GM12892 (cell line): ENCODE measurements at places on chromosomes 5 and 9.

GRCh38 chr9:33452828-33453271 lies 5.5 kb upstream of the AQP3 start:
- no peak for DNase-seq

DNA sequence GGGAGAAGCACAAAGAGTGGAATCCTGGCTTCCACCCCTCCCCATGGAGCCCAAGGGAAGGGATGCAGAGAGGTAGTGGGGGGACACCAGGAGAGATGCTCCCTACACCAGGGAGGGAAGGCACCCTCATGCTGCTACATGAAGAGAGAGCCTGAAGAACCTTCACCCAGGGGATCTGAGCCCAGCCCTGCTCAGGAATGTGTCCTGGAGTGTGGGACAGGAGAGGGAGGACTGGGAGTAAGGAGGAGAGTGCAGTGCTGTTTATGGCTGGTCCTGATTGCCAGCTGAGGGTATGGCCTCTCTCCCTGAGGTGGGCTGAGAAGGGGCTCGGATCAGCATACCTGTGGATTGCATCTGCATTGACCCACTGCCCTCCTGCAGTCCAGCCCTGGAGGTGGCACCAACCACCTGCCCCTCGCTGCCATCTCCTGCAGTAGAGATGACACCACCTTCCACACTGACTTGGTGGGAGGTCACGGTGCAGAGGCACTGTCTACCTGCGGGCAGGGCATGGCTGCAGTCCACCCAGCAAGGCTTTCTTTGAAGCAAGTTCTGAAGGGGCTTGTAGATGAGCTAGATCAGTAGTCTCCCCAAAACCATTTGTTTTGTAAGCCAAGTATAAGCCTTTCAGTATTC lies 114.9 kb upstream of the SLC25A48 start:
- DNase-seq = no peak

DNA sequence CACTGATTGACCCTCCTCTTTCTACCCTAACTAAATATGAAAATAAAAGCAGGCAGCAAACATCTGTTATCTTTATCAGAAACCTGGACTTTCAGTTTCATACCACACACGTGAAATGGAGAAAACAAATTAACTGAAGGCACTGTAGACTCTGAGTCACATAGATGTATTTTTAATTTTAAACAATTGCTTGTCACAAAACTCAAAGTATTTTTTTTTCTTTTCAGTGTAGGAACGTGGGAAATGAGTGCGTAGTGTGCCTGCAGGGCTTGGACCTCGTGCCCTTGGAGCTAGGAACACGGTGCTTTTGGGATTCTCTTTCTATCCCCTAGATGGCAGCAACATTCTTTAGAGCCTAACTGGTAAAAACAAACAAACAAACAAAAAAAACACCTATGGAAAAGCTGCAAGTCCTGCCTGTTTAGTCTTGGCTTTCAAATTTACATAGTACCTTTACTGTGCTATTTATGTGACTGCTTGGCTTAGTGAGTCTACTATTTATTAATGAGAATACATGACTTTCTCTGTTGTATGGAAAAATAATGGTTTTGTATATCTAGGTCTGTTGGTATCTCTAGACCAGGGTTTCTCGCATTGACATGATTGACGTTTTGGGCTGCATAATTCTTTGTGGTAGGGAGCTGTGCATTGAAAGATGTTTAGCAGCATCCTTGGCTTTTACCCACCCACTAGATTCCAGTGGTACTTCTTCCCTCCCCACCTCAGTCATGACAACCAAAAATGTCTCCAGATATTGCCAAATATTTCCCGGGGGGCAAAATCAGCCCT lies 16.8 kb upstream of the ACTBL2 start:
- no peak for DNase-seq

- no peak for DNase-seq
Observed at GRCh38 chr9:10026443-10026984, 586.3 kb downstream of the PTPRD start.

GRCh38 chr9:88775037-88775471 lies 216.2 kb upstream of the S1PR3 start:
- no peak for DNase-seq

GRCh38 chr9:130477564-130477963 lies 32.8 kb downstream of the ASS1 start:
- no peak for DNase-seq

DNA sequence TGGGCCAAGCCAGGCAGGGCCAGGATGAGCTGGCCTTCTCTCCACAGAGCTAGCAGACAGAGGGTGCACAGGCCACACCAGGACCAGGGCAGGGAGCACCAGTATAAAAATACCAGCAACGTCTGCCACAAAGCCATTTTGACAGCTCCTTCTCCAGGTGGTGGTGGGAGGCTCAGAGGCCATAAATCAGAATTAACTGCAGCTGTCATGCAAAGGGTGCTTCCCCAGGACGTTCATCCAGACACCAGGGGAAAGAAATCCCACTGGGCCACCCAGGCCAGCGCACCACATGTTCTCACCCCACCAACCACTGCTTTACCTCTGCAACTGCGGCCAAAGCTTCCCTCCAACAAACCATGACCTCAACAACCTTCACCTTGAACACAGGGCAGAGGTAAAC lies 403.7 kb upstream of the TRPC7 start:
- no peak for DNase-seq

DNA sequence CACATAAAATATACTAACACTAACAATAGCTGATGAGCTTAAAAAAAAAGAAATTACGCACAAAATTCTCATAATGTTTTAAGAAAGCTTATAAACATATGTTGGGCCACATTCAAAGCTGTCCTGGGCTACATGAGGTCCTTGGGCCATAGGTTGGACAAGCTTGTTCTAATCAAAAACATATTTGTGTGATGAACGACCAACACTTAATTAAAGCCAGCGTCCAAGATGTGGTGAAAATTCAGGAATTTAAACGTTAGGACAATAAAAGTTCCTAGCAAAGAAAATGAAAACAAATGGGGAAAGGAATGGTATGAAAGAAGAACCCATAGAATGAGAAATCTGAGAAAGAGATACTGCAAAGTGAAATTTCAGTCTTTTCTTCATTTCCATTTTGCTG lies 429.6 kb upstream of the DMAC1 start:
- DNase-seq = no peak

GRCh38 chr9:98556511-98556910 lies 152.2 kb downstream of the GABBR2 start:
- no peak for DNase-seq

GRCh38 chr9:137045294-137046087 lies 486 bp downstream of the NPDC1 start:
- DNase-seq = no peak

DNA sequence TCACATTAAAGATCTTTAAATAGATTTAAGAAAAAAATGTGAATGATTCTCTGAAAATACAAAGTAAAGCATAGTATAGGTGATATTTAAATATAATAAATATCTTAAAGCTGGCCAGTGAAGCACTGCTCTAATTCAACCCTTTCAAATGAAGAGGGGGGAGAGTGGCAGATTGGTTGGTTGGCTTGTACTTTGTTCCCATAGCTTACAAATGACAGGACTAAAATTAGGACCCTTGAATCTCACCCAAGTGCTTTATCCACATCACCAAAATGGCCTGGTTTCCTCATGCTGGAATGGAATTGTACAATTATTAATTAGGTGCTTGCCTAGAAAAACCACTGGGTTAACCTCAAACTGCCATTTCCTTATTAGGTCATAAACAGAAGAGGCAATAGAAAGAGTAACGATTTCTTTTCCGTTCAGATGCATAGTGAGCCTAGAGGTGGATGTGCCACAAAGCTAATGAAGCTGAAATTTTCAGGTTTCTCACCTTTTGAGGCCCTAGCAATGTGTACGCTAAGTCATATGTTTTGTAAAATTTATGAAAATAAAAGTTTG lies 354.5 kb upstream of the CDH6 start:
- no peak for DNase-seq

GRCh38 chr9:20518737-20519136 lies 103.6 kb downstream of the MLLT3 start:
- DNase-seq = no peak

DNA sequence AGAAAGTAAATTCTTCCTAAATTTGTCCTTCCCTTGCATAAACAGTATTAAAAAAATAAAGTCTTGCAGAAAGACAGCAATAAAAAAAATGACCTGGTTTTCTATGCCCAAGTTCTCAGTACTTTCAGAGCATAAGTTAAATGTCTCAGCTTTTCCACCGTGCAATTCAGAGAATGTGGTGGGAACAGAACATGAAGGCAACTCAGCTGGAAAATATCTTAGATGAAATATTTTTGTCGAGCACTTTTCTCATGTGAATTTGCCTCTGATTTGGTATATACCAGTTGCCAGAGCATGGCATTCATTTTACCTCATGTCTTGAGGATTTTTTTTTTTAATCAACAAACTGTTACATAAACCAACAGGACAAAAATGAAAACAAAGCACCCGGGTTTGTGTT lies 176.1 kb downstream of the CETN3 start:
- no peak for DNase-seq
